ENCODE measurements at places on chromosomes 3 and 15.

DNA sequence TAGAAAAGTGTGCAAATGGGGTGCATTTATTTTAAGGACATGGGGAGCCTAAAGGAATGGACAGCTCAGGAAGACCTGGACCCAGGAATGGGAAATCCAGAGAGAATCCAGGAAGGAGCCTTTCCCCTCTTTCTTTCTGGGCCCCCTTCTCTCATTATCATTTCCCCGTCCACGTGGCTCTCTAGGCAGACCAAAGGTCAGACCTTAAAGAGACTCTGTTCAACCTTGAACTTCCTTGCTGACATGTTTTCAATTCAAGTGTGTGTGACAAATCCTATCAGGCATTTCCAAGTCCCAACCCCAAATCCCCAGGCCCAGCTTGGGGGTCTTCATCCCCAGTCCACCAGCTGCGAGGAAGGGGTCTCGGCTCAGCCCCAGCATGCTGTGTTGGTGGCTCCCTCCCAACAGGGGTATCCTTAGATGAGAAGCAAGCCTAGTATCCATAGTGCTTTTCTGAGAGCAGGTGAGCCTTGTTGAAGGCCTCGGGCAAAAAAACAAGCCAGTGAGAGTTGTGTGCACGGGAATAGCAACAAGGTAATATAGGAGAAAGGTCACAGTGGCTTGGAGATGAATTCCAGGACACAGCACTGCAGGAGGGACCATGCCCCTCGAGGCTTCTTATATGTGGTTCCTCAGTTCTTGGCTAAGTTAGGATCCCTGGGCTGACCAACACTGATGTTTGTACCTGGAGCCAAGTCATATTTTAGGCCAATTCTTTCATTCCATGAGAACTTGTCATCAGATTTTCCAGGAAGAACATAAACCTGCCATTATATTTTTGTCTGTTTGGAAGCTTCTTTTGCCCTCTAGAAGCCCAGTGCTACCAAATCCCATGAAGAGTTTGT is 130.0 kb downstream of the ASB7 start:
- DNase-seq = no peak

GRCh38 chr15:53841651-53842050 is 82.2 kb upstream of the WDR72 start:
- no peak for DNase-seq

DNA sequence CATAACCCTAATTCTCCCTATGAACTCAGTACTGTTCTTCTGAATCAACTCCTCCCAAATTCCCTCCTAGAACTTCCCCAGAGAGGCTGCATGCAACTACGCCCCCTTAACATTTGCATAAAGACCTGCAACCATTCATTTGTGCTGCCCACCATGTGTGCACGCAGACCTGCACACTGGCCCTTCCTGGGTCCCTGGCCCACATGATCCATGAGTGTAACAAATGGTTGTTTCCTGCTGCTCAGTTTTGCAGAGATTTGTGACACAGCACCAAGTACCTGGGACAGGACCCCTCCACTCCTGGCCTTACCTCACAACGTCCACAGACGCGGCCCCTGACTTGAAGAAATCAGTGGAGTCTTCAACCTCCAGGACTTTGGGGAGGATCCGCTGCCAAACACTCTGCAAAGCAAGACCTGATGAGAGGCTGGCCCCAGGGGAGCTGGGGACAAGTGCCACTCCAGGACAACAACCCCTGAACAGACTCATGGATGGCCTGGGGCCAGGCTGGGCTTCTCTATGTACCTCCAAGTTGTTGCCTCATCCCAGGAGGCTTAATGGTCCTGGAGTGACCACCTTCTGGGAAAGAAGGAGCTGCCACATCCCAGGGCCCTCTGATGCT is 33.8 kb downstream of the ALDH1L1 start:
- DNase-seq = no peak

DNA sequence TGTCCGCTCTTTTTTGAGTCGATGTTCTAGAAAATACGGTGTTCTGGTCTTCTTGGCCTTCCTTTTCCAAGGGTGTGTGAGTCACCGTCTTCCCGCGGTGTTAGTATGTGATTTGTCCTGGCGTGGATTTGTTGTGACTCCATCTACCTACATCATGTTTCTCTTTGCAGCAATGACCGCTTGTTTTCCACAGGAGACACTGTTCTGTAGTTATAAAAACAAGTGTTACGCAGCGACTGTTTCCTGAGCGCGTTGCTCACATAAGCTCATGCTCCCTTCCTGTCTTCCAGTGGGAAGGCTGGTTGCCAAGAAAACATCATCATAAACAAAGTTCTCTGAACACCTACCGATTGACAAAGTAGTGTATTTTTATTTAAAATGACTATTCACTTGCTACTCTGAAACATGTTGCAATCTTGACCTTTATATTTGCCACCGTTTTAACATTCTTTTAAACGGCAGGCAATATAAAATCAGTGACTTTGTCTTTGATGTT is 19.0 kb downstream of the USP13 start:
- DNase-seq = no peak

GRCh38 chr15:56820333-56820732 is 87.0 kb upstream of the ZNF280D start:
- no peak for DNase-seq

DNA sequence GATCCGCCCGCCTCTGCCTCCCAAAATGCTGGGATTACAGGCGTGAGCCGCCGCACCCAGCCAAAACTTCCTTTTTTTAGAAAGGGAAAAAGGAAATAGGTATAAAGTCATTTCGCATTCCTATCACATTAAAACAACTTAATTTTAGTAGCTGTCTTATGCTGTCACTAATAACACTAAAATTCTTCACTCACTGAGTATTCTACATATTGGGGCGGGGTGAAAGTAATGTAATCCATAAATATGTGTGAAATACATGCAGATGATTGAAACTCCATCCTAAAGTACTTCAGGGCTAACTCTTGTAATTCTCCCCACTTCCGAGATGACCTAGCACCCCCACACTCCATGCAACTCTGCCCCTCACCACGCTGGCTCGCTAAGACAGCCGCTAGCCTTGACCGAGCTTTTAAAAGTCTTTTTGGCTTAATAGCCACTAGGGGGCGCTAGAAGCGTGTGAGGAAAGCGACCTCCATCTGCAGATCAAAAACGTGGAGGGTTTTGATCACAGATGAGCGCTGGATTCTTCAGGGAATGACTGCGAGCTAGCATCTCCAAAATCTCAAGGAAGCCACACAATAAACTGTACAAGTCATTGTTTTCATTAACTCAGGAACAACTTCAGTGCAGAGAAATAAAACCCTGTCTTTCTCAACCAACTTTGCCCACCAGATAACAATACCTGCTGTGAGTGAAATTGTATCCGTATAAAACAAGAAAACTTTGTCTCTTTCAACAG is 129.3 kb upstream of the IGF1R start:
- DNase-seq = peak; percentile 54

GRCh38 chr3:62439176-62439813 is 65.9 kb upstream of the FEZF2 start:
- no peak for DNase-seq

DNA sequence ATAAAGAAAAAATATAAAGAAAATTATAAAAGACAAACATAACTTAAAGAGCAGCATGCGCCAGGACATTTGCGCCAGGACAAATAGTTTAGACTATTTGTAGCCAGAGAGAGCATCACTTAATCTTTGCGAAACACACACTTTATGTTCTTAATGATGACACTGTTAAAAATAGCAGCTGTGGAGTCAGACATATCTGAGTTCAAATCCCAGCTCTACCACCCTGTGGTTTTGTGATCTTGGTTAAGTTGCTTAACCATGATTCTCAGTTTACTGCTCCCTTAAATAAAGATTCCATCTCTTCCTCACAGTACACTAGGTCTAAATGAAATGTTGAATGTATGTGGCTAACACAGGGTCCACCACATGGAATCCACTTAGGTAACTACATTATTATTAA is 31.4 kb downstream of the KCNMB2 start:
- DNase-seq = no peak

GRCh38 chr3:66469220-66469640 is 31.6 kb downstream of the LRIG1 start:
- DNase-seq = peak; percentile 36

DNA sequence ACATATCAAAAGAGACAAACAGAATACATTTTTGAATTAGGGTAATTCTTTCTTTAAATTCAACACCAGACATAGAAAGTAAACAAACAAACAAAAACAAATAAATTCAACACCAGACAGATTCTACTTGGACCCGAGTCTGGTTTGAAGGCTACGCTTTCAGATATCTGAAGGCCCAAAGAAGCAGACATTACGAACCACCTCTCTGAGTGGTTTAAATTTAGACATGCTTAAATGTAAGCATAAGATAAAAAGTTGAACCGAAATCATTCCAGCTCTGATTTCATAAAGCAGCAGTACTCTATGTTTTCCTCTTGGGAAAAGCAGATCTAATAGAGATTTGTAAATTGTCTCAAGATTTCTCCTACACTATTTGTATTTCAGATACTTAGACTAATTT is 29.9 kb downstream of the UBA5 start:
- DNase-seq = no peak

- no peak for DNase-seq
These were observed 450.4 kb downstream of the MFSD1 start for GRCh38 chr3:159252274-159252673.

DNA sequence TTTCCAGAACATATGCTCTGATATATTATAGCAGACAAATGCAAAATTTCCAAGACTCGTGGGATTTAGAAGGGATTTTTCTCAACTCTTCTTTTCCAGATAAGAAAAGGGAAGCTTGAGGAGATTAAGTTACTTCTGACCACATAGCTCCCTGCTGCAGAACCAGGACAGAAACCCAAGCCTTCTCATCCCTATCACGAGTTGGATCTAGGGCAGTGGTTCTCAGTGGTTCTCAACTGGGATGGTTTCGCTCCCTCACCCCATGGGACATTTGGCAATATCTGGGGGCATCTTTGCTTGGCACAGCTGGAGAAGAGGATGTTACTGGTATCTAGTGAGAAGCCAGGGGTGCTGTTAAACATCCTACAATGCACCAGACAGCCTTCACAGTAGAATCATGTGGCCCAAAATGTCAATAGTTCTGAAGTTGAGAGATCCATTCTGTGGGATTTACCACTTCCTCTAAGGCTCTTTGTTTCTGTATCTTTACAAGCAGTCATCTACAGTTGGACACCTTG is 64.2 kb downstream of the LIPC start:
- DNase-seq = no peak

DNA sequence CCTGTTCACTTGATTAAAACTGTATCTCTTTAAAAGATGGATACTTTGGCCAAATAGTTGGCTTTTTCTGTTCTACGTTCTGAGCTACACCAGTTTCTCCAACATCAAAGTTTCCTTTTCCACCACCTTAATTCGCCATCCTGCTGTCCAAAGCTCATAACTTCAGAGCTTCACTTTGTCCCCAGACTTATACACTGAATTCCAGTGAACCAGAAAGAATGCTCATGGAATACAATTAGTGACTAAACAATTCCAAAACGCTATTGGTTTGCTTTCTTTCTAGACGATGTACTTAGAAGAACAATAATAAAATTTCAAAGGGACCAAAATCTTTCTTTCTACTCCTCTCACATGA is 23.2 kb downstream of the GPR15 start:
- DNase-seq = no peak

DNA sequence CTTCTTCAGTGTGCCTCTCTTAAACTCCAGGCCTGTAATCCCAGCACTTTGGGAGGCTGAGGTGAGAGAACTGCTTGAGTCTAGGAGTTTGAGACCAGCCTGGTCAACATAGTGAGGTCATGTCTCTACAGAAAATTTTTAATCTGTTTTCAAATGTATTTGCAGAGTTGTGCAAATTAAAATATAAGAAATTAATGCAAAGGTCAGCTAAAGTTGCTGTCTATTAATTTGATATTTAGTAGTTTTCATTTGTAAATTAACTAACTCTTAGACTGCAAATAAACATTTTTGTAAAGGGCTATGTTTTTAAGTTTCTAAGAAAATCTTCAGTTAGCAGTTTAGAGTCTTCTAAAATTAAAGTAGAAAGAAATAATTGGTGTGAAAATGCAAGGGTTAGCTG is 99.9 kb upstream of the TJP1 start:
- DNase-seq = no peak

Data from activated CD4-positive, alpha-beta T cell treated with anti-CD3 and anti-CD28 coated beads for 48 hours (primary cell).